Osteocyte (in vitro differentiated cells): ENCODE measurements at places on chromosomes 4 and X. TPM values are rescaled to one million over a fixed set of nuclear protein-coding genes. Genes with fewer than 3 reads are reported as not detected.

- H3K4me1 ChIP-seq = no peaks in the 10 kb centered on the region
- peaks cover 26% of the 10 kb centered on the region for H3K36me3 ChIP-seq
- no peak for DNase-seq
- no peak overlapping the region for H3K27ac ChIP-seq
- H3K4me3 ChIP-seq = no peak overlapping the region
- H3K27me3 ChIP-seq = no peaks in the 10 kb centered on the region
Observed at GRCh38 chr4:1321946-1322650, 24.9 kb upstream of the UVSSA start.

DNA sequence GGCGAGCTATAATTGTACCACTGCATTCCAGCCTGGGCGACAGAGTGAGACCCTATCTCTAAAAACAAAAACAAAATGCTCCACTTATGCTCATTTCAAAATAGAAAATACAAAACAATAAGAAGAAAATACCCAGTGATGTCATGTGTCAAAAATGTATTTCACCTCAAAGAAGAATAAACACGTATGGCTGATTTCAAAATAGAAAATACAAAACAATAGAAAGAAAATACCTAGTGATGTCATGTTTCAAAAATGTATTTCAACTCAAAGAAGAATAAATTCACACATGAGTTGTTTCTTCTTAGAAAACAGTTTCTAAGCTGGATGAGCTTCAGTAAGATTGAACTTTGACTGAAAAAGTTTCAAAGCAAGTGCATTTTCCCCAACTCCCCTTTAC, 20.3 kb upstream of the PDCL2 start:
- H3K27ac ChIP-seq = no peak overlapping the region
- H3K27me3 ChIP-seq = peaks cover 23% of the 10 kb centered on the region
- H3K4me1 ChIP-seq = no peaks in the 10 kb centered on the region
- H3K36me3 ChIP-seq = no peaks in the 10 kb centered on the region

DNA sequence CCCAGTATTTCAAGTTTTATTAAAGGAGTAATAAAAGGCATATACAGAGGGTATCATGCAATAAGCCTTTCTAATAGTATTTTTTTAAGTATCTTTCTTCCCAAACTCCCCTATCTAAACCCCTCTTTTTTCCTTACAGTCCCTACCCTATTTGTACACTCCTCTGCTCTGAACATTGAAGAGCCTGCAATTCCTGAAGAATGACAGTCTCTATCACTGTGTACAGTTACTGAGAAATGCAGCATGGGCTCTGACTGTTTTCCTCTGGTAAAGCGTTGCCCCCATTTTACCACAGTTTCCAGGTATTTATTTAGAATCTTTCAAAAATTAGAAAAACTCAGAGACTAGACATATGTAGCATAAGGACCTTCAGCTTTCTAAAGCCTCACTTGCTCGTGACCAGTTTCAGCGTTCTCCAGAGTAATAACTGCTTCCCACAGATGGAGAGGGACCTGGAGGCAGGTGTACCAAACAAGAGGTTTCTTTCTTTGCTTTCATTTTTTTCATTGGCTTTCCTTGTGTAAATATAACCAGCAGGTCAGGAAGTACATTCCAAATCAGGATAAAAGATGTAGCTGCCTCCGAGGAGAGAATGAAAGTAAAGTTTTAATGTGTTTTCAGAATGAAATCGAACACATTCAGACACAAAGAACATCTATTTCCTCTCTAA, 230.8 kb downstream of the CFAP299 start:
- H3K4me3 ChIP-seq = no peak overlapping the region
- H3K27me3 ChIP-seq = peaks cover 20% of the 10 kb centered on the region
- H3K4me1 ChIP-seq = no peaks in the 10 kb centered on the region
- DNase-seq = no peak
- no peaks in the 10 kb centered on the region for H3K36me3 ChIP-seq

GRCh38 chr4:147846318-147847155, 114.6 kb downstream of the ARHGAP10 start:
- no peak overlapping the region for H3K27ac ChIP-seq
- DNase-seq = no peak
- H3K36me3 ChIP-seq = peaks cover 34% of the 10 kb centered on the region
- H3K4me3 ChIP-seq = no peak overlapping the region

The DUX4 gene
- not detected in 2 replicates for total RNA-seq

The BEX3 gene
- total RNA-seq = 216 and 224 TPM in 2 replicates

The PPM1K gene
- total RNA-seq = 11.9 and 15.9 TPM in 2 replicates
